ENCODE measurements at places on chromosomes 2 and 18.

DNA sequence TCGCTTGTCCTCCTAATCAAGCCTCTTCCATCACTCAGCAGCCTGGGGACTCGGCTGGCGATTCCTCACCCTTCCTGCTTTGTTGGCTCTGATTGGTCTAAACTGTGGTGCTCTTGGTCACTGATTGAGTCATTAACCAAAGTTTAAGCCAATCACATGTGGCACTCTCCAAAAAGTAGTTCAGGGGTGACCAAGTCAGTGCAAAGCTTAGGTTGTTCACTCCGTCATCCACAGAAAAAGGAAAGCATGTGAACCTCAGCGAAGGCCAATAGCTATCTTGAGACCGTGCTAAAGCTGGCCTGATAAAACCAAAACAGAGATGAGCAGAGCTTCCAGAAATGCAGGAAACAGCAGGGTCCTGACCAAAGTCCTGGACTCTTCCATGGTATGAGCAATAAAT is 4.9 kb downstream of the ALPK2 start:
- no peak overlapping the region for H3K4me3 ChIP-seq
- no peak overlapping the region for H3K27ac ChIP-seq
- H3K36me3 ChIP-seq, result no peaks in the 10 kb centered on the region
- no peak for DNase-seq
- no peaks in the 10 kb centered on the region for H3K27me3 ChIP-seq

- no peaks in the 10 kb centered on the region for H3K36me3 ChIP-seq
- no peak overlapping the region for H3K4me3 ChIP-seq
- H3K27ac ChIP-seq, result peak overlapping the region; percentile 23
- no peak for DNase-seq
- no peaks in the 10 kb centered on the region for H3K27me3 ChIP-seq
Observed at GRCh38 chr2:143399631-143400069, 270.4 kb downstream of the ARHGAP15 start.

DNA sequence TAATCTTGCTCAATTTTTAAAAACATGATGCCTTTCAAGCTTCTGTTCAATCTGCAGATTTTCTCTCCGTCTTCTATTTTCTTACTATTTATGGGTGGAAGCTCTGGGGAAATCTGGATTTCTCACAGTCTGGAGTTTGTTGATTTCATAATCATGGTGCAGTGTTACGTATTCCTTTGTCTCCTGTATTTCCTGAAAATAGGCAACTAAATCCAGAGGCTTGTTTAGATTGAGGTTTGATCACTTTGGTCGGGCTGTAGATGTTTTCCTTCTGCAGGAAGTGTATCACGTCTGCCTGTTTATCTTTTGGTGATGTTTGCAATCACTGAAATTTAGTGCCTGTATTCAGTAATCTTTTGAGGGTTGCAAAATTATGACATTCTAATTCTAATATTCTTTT is 487.7 kb downstream of the LRRTM4 start:
- no peak overlapping the region for H3K27ac ChIP-seq
- no peak overlapping the region for H3K4me3 ChIP-seq
- H3K27me3 ChIP-seq, result no peaks in the 10 kb centered on the region
- H3K4me1 ChIP-seq, result peaks cover 6% of the 10 kb centered on the region
- H3K36me3 ChIP-seq, result no peaks in the 10 kb centered on the region

DNA sequence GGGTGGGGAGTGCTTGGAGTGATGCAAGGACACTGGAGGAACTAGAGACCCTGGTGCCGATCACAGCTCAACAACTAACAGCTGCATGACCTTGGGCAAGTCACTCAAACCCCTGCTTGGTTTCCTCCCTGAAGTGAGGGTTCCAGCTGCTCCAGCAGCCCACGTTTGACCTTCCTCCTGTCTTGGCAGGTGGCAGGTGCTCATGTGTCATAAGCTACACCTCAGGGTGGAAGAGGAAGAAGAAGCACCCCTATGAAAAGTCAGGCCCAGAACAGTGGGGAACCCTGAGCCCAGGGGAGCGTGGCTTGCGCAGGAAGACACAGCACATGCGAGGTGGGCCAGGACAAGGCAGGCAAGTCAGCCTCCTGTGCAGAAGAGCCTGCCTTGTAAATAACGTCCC is 42.4 kb downstream of the MRPL35 start:
- H3K4me1 ChIP-seq, result peaks cover 22% of the 10 kb centered on the region
- H3K27ac ChIP-seq, result no peak overlapping the region
- DNase-seq, result no peak
- no peak overlapping the region for H3K4me3 ChIP-seq

DNA sequence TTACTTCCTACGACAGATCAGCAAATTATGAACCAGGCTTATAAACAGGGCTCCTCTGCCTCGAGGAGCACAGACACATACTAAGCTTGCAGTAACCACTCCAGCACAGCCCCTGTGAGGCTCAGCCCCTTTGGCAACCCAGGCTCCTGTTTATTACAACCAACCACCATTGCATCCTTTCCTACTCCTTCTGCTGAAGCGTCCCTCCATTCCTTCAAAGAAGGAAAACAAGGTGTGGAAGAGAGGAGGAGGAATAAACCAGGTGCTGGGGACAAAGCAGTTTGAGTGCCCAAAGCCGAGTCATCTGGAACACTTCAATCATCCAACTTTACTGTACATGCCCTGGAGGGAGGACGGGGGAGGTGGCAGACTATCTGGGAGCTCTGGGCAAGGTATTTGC is 87.2 kb upstream of the MGAT4A start:
- H3K27me3 ChIP-seq, result peaks cover 18% of the 10 kb centered on the region
- DNase-seq, result no peak
- no peaks in the 10 kb centered on the region for H3K36me3 ChIP-seq
- peaks cover 17% of the 10 kb centered on the region for H3K4me1 ChIP-seq
- no peak overlapping the region for H3K4me3 ChIP-seq

DNA sequence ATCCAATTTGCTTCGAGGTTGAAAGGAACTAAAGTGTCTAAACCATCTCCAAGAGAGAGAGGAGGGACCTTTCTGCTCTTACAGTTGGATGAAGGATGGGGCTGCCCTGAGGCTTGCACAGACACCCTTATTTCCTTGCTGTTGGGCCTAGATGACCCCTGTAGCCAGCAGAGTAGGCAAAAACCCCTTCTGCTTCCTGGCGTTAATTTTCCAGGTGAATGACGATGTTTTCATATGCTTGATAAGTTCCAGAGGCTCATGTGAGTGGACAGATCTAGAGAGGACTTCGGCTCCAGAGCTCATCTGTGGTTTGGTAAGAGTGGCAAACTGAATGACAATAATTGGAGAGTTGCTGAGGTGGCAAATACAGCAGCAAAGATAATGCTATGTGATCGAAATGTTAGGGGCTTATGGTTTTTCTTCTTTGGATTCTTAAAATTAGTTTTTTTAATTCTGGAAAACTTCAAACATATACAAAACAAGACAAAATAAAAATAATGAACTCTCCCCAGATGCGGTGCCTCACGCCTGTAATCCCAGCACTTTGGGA is 98.6 kb upstream of the MAP4K3 start:
- no peaks in the 10 kb centered on the region for H3K27me3 ChIP-seq
- H3K27ac ChIP-seq, result no peak overlapping the region
- H3K4me1 ChIP-seq, result peaks cover 24% of the 10 kb centered on the region
- H3K36me3 ChIP-seq, result peaks cover 2% of the 10 kb centered on the region
- DNase-seq, result no peak

- peaks cover 38% of the 10 kb centered on the region for H3K4me1 ChIP-seq
- no peak overlapping the region for H3K4me3 ChIP-seq
- H3K36me3 ChIP-seq, result no peaks in the 10 kb centered on the region
Observed at GRCh38 chr2:11388262-11389051, 44.0 kb upstream of the ROCK2 start.

DNA sequence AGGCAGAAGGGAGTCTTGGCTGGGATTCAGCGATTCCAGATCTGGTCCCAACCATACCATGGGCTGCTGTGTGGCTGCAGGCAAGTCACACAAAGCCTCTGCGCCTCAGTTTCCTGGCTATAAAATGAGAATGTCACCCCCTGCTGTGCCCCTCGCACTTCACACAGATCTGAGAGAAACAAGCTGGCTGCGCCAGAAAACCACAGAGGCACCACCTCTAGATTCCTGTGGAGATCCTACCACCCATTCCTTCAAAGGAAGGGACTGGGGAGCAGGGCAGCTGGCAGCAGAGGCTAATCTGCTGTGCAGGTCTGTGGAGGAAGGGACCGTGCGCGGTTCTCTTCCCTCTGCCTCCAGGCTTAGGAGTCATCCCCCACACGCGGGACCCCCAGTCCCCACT is 19.8 kb downstream of the NEURL3 start:
- no peak overlapping the region for H3K27ac ChIP-seq
- no peak for DNase-seq
- no peak overlapping the region for H3K4me3 ChIP-seq
- peaks cover 6% of the 10 kb centered on the region for H3K4me1 ChIP-seq
- no peaks in the 10 kb centered on the region for H3K36me3 ChIP-seq

DNA sequence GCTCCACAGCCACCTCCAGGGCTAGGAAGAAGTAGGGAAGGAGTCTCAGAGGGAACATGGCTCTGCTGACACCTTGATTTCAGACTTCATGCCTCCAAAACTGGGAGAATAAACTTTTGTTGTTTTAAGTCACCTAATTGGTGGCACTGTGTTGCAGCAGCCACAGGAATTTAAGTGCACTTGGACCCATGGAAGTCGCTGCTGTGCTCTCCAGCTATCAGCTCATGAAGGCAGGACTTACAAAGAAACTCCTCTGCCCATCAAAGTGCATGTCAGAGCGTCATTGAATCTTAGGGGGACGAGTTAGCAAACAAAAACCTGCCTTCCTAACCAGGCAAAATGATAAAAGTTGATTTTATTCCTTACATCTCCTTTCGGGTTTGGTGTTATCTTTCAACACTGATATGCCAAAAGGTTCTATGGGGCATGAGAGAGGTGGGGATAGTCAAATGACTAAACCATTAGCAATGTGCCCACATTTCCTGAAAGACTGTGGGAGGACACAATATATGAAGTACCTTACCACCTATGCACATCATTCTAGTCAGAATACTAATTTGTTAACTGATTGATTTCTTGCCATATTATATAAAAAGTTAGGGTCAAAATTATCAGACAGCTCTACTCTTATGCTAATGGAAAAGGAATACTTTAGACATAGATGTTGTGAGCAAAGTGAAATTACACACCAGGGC is 235.8 kb upstream of the TNP1 start:
- H3K27ac ChIP-seq, result no peak overlapping the region
- H3K4me3 ChIP-seq, result no peak overlapping the region
- H3K36me3 ChIP-seq, result no peaks in the 10 kb centered on the region
- no peaks in the 10 kb centered on the region for H3K27me3 ChIP-seq
- no peak for DNase-seq

- H3K4me1 ChIP-seq, result peaks cover 19% of the 10 kb centered on the region
- no peaks in the 10 kb centered on the region for H3K27me3 ChIP-seq
- H3K4me3 ChIP-seq, result no peak overlapping the region
- no peak for DNase-seq
- no peak overlapping the region for H3K27ac ChIP-seq
Observed at GRCh38 chr2:236673126-236673822, 103.6 kb downstream of the ACKR3 start.

- peak; percentile 58 for DNase-seq
- peak overlapping the region; percentile 63 for H3K4me3 ChIP-seq
- peak overlapping the region; percentile 47 for H3K27ac ChIP-seq
- H3K4me1 ChIP-seq, result peaks cover 13% of the 10 kb centered on the region
- peaks cover 40% of the 10 kb centered on the region for H3K27me3 ChIP-seq
Observed at GRCh38 chr2:241844066-241844728, 14.5 kb downstream of the PDCD1 start.

DNA sequence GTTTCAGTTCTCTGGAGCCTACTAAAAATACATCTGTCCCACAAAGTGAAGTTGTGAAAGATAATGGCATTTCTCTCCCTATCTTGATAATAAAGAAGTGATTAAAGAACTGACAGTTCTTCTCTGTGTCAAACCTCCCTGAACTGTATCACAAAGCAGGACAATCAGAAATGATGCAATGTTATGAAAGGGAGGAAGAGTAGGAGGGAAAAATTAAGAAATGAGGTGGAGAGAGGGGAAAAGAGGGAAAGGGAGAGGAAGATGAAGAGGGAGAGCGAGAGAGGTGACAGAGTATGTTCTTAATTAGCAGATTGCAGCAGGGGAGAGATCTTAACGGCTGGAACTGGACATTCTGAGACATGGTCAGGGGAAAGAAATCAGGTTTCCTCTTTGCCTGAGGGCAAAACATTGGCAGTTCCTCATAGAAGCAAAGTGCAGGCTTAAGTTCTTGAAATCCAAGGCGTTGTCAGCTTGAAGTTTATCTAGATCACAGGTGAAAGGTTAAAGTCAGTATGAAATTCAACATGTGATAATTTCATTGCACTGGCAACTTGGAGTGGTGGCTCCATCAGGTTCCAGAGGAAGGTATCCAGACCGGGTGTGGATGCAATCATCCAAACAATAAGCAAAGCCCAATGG is 54.6 kb downstream of the RDH14 start:
- no peaks in the 10 kb centered on the region for H3K27me3 ChIP-seq
- H3K4me1 ChIP-seq, result peaks cover 4% of the 10 kb centered on the region
- no peaks in the 10 kb centered on the region for H3K36me3 ChIP-seq

DNA sequence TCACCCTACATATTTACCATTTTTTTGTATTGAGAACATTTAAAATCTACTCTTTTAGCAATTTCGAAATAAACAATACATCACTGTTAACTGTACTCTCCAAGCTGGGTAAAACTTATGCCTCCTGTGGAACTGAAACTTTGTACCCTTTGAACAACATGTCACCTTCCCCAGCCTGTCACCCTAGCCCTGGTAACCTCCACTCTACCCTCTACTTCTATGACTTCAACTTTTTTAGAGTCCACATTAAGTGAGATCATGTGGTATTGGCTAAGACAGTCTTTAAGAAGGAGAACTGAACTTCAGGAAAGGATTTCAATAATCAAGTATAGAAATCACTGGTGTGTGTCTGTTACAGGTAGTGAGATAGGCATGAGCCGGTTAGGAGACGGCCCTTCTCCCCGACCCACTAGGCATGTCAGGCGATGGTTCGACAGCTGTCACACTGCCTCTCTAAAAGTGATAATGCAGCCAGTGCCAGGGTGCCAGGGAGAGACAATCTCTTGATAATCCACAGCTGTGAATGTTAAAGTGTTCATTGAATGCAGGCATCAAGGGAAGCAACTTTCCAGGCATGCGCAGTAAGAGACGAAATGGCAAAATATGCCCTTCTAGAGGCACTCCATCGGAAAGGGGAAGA is 74.6 kb upstream of the RNF152 start:
- H3K4me3 ChIP-seq, result no peak overlapping the region
- H3K4me1 ChIP-seq, result peaks cover 4% of the 10 kb centered on the region
- no peak for DNase-seq

Measured in mesothelial cell of epicardium (in vitro differentiated cells).